ENCODE measurements at places on chromosomes 6 and 20.
A peak's percentile ranks its signal among the peaks of the same experiment; 100 is the strongest.

GRCh38 chr6:8556370-8557013 is 121.1 kb upstream of the SLC35B3 start:
- DNase-seq = no peak

- no peak for DNase-seq
Observed at GRCh38 chr20:55394592-55394991, 610.7 kb downstream of the CBLN4 start.

DNA sequence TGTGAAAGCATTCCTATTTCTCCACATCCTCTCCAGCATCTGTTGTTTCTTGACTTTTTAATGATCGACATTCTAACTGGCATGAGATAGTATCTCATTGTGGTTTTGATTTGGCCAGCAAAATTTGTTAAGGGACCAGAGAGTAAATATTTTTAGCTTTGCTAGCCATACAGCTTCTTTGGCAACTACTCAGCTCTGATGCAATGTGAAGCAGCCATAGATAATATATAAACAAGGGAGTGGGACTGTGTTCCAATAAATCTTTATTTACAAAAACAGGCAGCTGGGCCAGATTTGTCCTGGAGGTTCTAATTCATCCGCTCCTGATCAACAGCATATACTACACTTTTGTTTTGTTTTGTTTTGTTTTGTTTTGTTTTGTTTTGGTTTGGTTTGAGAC is 202.9 kb downstream of the ZNF217 start:
- DNase-seq = no peak

DNA sequence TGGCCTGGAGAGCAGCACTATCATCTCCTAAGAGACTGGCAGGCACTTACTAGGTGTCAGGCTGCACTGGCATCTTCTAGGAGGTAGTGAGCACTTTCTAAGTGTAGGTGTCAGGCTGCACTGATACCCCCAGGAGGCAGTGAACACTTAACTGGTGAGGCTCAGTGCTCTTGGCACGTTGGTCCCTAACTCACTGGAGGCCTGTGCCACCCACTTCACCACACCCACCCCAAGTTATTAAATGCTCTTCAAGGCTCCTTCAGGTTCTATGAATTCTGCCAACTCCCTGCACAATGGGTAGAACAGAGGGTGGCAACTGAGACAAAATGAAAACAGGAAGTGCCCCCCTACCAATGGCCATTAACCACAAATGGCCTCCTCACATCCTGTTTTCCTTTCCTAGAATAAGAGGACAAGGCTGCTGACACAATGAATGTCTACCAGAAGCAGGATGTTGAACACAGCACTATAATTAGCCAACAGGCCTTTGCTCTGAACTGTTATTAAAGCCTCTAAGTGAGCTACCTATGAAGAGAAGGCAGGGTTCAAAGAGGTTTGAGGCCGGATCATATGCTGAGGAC is 29.4 kb downstream of the NCOA5 start:
- peak; percentile 71 for DNase-seq

DNA sequence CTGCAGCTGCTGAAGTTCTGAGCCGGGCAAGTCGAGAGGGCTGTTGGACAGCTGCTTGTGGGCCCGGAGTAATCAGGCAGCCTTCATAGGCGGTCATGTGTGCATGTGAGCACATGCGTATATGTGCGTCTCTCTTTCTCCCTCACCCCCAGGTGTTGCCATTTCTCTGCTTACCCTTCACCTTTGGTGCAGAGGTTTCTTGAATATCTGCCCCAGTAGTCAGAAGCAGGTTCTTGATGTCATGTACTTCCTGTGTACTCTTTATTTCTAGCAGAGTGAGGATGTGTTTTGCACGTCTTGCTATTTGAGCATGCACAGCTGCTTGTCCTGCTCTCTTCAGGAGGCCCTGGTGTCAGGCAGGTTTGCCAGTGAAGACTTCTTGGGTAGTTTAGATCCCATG is 21.2 kb upstream of the MAPK13 start:
- no peak for DNase-seq

- DNase-seq = no peak
Observed at GRCh38 chr6:43679057-43679456, 8.5 kb downstream of the MRPS18A start.

DNA sequence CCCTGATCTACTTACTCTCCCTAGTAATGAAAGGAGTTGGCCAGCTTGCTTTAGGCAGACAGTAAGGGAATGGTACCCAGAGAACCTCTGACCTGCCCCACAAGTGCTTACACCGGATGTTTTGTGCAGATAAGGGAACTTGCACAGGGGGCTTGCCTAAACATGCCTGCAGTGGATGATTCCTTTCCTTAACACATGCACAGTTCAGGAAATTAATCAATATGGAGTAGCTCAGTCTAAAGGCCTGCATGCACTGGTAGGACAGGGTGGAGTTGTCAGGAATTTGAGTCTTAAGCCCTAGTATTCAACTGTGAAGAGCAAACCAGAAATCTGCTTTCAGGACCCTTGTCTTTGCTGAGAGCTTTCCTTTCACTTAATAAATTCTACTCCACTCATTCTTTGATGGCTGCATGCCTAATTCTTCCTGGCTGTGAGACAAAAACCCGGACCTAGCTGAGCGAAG is 3.9 kb upstream of the TRIM38 start:
- DNase-seq = no peak

GRCh38 chr6:74510878-74511277 is 695.0 kb downstream of the COL12A1 start:
- DNase-seq = no peak
